ENCODE measurements at places on chromosomes 6 and 20.

- no peak for DNase-seq
These were observed 243.9 kb upstream of the RUNX2 start for GRCh38 chr6:45084257-45084656.

DNA sequence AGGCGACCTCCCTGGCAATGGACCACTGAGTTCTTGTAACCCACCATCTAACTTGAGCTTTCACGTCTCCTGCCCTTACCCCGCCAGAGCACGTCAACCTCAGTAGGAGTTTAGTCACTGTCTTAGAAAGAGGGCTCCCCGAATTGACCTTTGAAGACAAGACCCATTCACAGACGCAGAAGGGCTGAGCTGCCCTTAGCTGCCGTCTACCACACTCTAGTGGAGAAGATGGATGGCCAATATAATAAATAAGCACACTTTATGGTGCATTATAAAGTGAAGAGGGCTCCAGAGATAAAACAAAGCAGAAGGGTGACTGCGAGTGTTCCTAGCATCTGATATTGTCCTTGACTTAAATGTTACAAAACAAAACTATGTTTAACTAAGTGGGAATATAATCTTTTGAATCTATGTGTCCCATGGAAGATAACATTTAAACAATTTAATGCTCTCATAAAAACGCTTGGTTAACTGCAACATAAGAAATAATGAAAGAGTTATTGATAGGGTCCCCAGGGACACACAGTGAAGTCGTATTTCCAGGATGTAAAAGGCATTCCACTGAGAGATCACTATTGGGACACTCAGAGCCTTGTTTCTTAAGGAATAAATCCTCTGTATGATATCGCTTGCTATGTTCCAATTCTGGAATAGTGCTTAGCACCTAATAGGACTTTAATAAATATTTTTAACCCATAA is 261.1 kb downstream of the THBS2 start:
- DNase-seq: no peak

DNA sequence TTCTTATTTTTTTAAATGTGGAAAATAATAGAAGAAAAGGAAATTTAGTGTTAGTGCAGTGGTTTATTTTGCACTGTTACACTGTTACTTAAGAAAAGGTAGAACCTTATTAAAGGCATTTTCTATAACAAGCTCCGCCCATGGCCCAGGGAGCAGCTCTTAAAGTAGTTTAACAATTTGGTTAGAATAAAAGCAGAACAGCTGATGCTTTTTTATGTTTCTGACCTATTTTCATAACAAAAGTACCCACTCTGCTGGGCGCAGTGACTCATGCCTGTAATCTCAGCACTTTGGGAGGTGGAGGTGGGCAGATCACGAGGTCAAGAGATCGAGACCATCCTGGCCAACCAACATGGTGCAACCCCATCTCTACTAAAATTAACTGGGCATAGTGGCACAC is 32.6 kb downstream of the DSTN start:
- no peak for DNase-seq

GRCh38 chr20:24977336-24977735 is 15.2 kb downstream of the APMAP start:
- no peak for DNase-seq

GRCh38 chr6:20200761-20201630 is 11.3 kb downstream of the MBOAT1 start:
- no peak for DNase-seq

GRCh38 chr6:114272582-114272981 is 70.2 kb downstream of the HS3ST5 start:
- no peak for DNase-seq

DNA sequence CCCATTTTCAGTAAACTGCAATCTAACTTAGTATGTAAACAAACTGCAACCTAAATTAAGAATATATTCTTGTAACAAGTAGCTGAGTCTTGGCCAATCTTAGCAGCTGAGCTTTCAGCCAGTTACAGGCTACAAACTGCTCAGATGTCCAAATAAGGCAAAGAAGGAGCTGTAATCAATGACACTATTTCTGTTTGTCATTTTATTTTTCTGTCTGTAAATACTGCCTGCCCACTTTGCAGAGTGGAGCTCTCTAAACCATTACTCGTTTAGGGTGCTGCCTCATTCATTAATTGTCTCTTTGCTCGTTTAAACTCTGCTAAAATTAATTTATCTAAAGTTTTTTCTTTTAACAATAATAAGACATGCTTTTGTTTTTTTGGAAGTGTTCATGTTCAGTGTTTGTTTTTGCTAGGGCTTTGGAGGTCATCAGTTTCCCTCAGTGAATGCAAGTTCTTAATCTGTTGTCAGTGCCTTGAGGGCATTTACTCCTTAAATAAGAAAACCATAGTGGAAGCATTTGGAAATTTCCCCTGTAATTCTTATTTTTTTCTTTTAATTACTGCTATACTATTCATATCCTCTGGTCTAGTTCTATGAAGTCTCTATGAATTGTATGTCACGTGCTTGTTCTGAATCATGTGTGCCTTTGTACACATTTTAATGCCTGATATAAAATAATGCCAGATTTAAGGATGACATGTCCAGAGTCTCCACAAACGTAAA is 3.6 kb upstream of the PRL start:
- no peak for DNase-seq

DNA sequence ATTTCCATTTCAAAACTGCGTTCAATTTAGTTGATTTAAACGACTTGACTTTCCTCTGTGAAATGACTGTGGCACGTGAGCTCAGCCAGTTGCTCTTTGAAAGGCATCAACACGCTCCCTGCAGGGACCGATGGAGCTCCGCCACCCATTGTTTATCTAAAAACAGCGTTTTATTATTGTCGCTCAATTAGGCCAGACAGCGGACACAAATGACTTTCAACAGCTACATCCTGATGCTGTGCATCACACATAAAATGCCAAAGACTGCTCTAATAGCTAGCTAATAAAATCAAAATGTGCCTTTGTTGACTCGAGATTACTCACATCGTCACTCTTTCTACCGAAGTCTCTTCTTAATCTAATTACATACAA is 332.5 kb downstream of the CD83 start:
- no peak for DNase-seq

DNA sequence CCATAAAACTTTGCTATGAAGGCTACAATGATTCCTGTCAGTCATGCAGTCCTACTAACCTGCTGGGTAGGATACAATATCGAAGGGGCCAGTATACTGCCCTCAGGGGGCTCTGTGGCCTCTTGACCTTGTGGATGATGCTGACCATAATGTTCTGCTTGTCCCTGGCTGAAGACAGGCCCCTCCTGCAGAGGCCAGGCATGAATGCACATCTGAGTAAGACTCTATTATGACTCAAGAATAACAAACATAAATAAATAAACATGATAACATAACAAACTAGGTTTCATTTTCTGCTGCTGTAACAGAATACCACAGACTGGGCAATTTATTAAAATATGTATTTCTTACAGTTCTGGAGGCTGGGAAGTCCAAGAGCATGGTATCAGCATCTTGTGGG is 44.0 kb upstream of the POU5F1 start:
- DNase-seq: no peak

DNA sequence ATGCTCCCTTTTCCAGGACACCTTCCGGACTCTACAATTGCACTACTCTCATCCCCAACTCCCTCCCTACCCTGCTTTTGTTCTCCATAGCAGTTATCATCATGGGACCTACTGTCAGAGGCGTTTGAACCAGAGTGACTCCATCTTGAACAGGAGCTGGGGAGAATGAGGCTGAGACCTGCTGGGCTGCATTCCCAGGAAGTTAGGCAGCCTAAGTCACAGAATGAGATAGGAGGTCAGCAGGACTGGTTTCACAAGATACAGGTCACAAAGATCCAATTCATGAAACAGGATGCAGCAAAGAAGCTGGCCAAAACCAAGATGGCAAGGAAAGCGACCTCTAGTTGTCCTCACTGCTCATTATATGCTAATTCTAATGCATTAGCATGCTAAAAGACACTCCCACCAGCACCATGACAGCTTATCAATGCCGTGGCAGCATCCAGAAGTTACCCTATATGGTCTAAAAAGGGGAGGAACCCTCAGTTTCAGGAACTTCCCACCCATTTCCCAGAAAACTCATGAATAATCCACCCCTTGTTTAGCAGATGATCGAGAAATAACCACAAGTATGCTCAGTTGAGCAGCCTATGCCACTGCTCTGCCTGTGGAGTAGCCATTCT is 15.6 kb downstream of the SLC13A3 start:
- DNase-seq: no peak

DNA sequence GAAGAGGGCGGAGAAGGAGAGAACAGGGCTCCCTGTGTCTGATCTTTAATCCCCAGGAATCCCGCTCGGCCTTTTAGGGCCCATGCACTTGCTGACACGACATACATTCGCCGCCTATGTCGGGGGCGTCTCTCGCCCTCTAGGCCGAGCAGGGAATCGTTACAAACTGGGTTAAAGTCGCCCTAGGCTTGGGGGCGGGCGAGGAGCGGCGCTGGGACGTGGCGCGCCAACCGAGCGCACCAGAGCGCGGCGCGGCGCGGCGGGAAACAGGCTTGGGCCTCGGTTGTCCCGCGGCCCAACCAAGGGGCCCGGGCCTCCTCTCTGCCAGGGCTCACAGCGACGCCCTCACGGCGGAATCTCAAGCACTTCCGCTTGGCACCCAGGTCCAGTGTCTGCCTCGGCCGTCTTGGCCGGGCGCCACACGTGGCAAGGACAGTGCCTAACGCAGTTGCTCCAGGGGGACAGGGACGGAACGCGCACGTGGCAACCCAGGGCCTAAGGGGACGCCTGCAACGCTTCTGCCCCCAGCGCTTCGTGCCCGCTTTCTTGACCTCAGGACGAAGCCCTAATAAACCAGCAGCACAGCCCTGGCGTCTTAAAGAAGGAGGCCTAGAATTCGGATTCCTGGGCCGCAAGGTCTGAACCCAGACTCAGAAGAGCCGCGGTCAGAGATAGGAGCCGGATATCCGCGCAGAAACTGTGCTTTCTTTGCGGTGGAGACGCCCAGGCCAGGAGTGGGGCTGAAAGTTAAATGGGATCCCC is 71.5 kb downstream of the NCR2 start:
- no peak for DNase-seq

GRCh38 chr20:40749985-40750506 is 61.0 kb upstream of the MAFB start:
- no peak for DNase-seq

- DNase-seq: no peak
These were observed 458.7 kb upstream of the RUNX2 start for GRCh38 chr6:44869321-44869897.

- no peak for DNase-seq
These were observed 15.4 kb downstream of the UNC93A start for GRCh38 chr6:167306401-167306998.

DNA sequence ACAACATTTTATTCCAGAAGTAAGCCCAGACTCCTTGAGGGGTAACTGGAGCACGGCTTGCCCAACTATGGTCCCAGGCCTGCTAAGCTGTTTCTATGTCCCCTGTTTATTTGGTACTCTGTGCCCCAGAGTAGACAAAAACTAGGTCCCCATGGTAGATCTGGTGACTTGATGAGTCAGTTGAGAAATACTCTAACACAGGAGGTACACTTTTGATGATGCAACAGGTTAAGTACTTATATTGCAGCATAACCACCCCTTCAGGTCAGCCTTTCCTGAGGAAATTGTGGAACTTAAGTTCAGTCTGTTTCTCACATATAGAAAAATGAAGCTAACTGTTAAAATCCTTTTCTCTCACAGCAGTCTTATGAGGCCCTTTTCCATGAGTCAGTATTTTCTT is 19.6 kb downstream of the TTPAL start:
- no peak for DNase-seq

- DNase-seq: no peak
These were observed 26.5 kb downstream of the CST9L start for GRCh38 chr20:23541776-23542175.

DNA sequence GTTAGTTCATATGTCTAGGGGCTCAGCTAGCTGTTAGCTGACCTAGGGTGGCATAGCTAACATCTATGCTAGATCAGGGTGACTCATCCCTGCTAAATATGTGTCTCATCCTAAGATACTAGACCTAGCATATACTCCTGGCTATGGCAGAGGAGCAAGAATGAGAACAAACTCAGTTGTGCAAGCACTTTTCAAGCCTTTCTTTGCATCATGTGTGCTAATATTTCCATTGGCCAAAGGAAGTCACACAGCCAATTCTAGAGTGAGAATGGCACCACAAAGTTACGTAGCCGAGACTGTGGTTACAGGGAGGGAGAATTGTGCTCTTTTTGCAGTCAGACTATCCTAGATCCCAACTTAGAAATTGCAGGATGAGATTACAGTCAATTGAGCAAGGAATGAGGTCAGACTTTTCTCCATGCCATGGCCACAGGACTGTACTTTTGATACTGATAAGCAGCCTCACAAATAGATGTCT is 78.7 kb downstream of the PLCB4 start:
- no peak for DNase-seq

DNA sequence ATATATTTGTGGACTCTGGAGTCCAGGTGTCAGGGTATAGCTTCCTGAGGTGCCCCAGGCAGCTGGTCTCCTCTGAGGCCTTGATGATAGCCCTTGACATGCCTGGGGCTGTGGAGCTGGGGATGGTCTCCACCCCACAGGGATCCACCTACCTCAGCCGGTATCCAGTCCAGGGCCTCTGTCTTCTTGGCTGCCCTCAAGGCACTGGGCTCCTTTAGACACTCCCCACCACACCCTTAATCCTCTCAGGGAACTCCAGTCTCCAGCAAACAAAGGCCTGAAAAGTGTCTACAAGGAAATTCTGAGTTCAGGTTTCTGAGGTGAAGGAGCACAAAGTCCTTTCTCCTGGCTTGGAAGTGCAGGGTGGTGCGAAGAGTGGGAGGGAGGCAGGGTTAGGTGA is 44.6 kb upstream of the DDR1 start:
- no peak for DNase-seq

- DNase-seq: peak; percentile 10
These were observed 69.6 kb downstream of the SSR1 start for GRCh38 chr6:7243179-7243981.

- no peak for DNase-seq
These were observed 311.4 kb downstream of the HACE1 start for GRCh38 chr6:104548297-104548696.

GRCh38 chr6:138428944-138429598 is 25.0 kb downstream of the HEBP2 start:
- no peak for DNase-seq

GRCh38 chr6:43828711-43829110 is 58.7 kb downstream of the VEGFA start:
- DNase-seq: no peak

DNA sequence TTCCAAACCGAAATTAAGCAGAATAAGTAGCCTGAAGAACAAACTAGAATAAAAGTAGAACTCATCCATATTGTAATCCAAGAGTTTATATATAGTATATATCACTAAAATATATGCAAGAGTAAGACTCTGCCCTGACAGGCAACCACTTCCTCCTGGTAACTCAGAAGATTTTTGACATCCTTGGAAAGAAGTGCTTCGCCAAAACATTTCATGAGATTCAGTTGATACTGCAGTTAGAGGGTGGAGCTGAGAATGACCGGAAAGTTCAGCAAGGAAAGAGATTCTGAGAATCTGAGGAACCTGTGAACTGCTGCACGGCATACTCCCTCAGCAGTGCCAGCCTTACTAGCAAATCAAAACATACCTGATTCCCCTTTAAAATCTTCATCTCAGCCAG is 79.6 kb downstream of the CDK19 start:
- no peak for DNase-seq

- DNase-seq: no peak
These were observed 31.6 kb downstream of the TUBB2B start for GRCh38 chr6:3195695-3196497.
